ENCODE measurements at places on chromosomes 12 and 14. TPM values are rescaled to one million over a fixed set of nuclear protein-coding genes. Genes with fewer than 3 reads are reported as not detected.
A peak's percentile ranks its signal among the peaks of the same experiment; 100 is the strongest.

DNA sequence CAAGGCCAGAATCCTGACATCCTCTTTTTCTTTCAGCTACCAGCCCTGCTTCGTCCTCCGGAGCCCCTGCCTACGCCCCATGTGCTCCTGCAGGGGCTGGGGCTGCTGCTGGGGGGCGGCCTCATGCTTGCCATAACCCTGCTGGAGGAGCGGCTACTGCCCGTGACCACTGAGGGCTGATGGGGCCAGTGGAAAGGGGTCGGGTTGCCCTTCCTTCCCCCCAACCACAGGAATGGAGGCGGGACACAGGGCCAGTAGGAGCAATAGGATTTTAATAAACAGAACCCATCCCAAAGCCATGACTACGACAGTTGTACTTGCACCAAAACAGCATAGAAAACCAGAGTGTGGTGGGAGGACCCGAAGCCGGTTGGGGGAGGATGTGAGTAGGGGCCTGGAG lies 7.7 kb downstream of the SLC39A5 start:
- no peak for DNase-seq
- H3K4me3 ChIP-seq, result no peak overlapping the region
- no peaks in the 10 kb centered on the region for H3K27me3 ChIP-seq
- H3K36me3 ChIP-seq, result peaks cover 20% of the 10 kb centered on the region

GRCh38 chr12:46549527-46550265 lies 177.1 kb upstream of the SLC38A2 start:
- H3K36me3 ChIP-seq, result no peaks in the 10 kb centered on the region
- no peak for DNase-seq
- H3K27me3 ChIP-seq, result no peaks in the 10 kb centered on the region
- H3K27ac ChIP-seq, result no peak overlapping the region

DNA sequence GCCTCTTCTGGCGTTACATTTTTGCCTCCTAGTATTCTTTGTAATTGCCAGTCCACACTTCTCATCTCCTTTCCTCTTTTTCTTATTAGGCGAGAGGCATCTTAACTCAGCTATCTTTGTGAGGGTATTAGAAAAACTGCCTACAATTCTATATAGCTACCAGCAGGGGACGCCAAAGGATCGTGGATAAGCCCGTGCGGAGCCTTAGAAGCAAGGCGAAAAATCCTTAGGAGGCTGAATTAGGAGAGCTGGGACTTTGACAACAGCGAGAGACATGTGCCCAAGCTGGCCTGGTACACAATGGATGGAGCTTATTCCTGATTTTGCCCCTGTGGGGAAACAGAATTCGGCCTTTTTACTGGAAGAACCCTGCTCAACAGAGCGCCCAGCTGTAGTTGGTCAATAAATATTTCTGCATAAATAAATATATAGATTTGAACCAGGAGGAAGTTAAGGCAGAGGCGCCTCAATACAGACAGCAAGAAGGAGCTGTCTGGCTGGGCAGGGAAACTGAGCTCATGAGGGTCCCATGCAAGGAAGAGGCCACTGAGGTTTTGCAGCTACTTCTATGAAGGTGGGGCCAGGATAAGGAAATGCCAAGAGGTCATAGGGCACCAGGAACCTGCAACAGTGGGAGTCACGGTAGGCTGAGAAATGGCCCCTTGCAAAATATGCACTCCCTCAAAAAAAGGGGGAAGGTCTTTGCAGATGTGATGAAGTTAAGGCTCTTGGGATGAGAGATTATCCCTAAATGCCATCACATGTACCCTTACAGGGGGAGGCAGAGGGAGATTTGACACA lies 14.6 kb upstream of the RBM19 start:
- no peaks in the 10 kb centered on the region for H3K36me3 ChIP-seq
- no peak overlapping the region for H3K27ac ChIP-seq
- no peaks in the 10 kb centered on the region for H3K4me1 ChIP-seq
- no peaks in the 10 kb centered on the region for H3K27me3 ChIP-seq
- no peak for DNase-seq
- H3K4me3 ChIP-seq, result no peak overlapping the region

DNA sequence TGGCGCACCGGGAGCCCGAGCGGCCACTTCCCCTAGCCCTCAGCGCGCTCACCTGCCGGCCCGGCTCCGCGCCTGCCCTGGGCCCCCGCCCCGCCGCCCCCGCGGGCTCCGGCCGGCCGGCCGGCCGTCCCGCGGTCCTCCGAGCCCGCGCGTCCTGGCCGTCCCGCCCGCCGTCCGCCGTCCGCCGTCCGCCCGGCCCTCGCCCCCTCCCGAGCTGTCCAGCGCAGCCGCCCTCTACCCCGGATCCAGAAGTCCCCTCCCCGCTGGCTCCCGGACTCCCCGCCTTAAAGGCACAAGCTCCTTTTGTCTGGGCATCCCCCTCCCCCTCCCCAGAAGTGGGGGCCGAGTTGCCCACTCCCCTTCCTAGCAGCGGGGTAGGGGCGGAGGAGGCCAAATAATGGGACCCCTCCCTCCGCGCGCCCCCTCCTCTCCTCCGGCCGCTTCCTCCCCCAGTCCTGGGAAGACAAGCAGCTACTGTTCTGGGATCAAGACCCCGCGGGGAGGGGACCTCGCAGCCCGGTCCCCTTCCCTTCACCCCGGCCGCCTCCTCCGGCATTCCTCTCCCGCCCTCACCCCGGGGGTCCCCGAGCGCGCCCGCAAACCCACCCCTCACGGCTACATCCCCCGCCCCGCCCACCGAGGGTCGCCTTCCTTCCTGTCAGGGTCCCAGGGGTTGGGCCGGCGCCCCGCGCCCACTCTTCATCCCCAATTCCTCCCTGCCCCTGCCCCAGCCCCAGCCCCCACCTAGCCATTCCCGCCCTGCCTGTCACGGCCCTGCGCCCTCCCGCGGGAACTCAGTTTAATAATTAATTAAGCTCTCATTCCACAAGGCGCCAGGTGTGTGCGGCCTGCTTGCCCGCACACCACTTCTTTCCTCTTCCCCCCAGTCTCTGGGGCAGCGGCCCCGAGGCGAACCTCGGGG lies at the start of gene ADCY6:
Gene ADCY6, minus strand, starts transcription at position 236 of the 922 bp plus-strand sequence. CDS start 5,655 bp downstream, outside the sequence.
- no peak within 1 kb of the TSS for H3K4me3 ChIP-seq
- no peak for DNase-seq
- no peaks in the 10 kb centered on the region for H3K36me3 ChIP-seq

DNA sequence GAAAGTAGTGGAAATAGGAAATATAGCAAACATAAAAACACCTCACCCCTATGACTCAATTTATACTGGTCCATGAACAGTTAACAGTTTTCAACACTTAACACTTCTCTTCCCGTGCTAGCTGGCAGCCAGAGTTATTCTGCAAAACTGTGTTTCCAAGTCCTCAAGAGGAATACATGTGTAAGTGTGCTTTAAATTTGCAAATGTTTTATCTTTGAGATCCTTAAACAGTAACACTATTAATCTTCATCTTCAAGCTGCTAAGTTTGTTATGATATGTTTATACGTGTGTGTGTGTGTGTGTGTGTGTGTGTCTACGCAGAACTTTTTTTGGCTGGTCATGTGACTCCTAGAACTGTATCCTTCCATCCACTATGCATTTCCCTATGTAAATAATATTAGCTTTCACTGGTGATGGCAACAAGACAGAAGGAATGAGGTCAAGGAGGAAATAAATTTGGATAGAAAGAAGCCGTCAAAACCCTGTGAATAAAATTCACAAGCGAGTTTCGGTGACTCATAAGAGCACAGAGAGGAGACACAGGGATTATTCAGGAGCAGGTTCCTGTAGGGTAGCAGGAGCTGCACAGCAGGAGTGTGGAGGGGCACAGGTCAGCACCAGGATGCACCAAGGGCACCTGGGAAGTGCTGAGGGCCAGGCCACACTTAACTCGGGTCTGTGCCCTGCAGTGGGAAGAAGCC lies 105.9 kb upstream of the ETV6 start:
- no peak for DNase-seq
- peaks cover 63% of the 10 kb centered on the region for H3K4me1 ChIP-seq
- H3K36me3 ChIP-seq, result no peaks in the 10 kb centered on the region
- no peaks in the 10 kb centered on the region for H3K27me3 ChIP-seq
- no peak overlapping the region for H3K27ac ChIP-seq
- H3K4me3 ChIP-seq, result no peak overlapping the region

DNA sequence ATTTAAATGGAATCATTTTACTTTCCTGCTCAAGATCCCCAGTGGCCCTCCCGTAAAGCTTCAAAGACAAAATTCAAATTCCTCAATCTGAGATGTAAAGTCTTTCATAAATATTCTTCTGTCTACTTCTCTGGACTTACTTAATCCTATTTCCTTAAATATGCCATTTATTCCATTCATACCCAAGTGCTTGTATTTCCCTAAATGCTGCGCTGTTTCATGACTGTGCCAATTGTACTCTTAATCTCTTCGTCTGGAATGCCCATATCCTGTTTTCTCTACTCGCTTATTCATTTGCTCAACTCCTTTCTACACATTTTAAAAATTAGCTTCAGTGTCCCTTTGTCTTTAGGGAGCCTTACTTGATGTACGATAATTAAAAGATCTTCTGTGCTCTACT lies 280.1 kb downstream of the CPNE8 start:
- H3K27ac ChIP-seq, result no peak overlapping the region
- DNase-seq, result no peak
- no peak overlapping the region for H3K4me3 ChIP-seq
- H3K36me3 ChIP-seq, result no peaks in the 10 kb centered on the region

GRCh38 chr12:38664661-38665269 lies 240.6 kb downstream of the CPNE8 start:
- no peaks in the 10 kb centered on the region for H3K27me3 ChIP-seq
- no peaks in the 10 kb centered on the region for H3K36me3 ChIP-seq
- no peaks in the 10 kb centered on the region for H3K4me1 ChIP-seq
- no peak overlapping the region for H3K4me3 ChIP-seq
- H3K27ac ChIP-seq, result no peak overlapping the region

DNA sequence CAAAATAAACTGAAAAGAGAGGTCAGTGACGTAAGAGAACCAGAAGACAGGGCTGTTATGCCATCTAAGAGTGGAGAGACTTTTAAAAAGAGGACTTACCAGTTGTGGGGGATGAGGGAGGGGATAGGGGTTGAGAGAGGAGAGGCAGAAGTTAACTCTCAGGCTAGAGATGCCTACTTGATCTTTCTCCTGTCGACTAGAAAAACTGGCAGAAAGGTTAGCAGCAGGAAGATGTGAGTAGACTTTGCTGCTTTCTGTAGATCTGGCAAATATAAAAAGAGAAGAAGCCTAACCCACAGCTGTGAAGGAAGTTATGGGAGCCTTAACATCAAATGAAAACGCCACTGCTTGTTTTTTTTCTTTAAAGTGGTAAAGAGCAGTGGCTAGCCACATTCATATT lies 10.7 kb downstream of the CREBL2 start:
- no peaks in the 10 kb centered on the region for H3K36me3 ChIP-seq
- H3K27ac ChIP-seq, result peak overlapping the region; percentile 36
- H3K4me1 ChIP-seq, result peaks cover 87% of the 10 kb centered on the region
- H3K27me3 ChIP-seq, result no peaks in the 10 kb centered on the region
- peak overlapping the region; percentile 9 for H3K4me3 ChIP-seq

- peak; percentile 1 for DNase-seq
- peaks cover 27% of the 10 kb centered on the region for H3K4me1 ChIP-seq
- no peaks in the 10 kb centered on the region for H3K36me3 ChIP-seq
- H3K27me3 ChIP-seq, result no peaks in the 10 kb centered on the region
Observed at GRCh38 chr12:93245543-93245942, 132.2 kb upstream of the NUDT4 start.

DNA sequence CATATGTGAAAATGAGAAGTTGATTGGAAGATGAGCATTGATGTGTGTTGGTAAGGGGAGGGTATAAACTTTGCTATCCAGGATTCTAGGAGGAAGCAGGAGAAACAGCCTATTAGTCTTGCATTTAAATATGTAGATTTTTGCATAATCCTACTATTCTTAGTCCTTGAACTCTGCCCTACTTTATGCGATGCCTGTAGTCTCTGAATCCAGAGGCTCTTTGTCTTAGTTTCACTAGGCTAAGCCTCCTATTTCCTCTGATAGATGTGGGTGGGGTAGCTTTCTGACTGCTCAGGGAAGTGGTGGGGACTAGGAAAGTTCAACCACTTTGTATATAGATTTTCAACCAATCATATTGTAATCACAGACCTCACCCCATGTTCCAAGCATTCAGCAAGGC lies 49.5 kb upstream of the KCNC2 start:
- H3K27me3 ChIP-seq, result no peaks in the 10 kb centered on the region
- no peak for DNase-seq
- H3K4me3 ChIP-seq, result no peak overlapping the region
- no peaks in the 10 kb centered on the region for H3K36me3 ChIP-seq
- peaks cover 14% of the 10 kb centered on the region for H3K4me1 ChIP-seq

DNA sequence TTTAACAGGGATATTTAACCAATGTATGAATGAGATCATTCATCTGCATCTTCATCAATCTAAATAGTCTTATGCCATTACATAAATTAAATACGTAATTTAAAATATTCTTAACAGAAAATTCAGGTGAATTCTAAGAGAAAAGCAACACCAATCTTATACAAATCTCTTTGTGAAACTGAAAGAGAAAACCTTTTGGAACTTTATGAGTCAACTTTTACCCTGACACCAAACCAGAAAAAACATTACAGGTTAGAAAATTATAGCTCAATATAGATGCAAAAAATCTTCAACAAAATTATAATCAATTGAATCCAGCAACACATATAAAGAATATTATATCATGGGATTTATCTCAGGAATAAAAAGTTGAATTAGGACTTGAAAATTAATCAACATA lies 3.4 kb downstream of the GLIPR1L1 start:
- no peaks in the 10 kb centered on the region for H3K36me3 ChIP-seq
- DNase-seq, result no peak
- H3K27me3 ChIP-seq, result peaks cover 6% of the 10 kb centered on the region
- H3K4me1 ChIP-seq, result peaks cover 12% of the 10 kb centered on the region
- H3K27ac ChIP-seq, result no peak overlapping the region
- no peak overlapping the region for H3K4me3 ChIP-seq

DNA sequence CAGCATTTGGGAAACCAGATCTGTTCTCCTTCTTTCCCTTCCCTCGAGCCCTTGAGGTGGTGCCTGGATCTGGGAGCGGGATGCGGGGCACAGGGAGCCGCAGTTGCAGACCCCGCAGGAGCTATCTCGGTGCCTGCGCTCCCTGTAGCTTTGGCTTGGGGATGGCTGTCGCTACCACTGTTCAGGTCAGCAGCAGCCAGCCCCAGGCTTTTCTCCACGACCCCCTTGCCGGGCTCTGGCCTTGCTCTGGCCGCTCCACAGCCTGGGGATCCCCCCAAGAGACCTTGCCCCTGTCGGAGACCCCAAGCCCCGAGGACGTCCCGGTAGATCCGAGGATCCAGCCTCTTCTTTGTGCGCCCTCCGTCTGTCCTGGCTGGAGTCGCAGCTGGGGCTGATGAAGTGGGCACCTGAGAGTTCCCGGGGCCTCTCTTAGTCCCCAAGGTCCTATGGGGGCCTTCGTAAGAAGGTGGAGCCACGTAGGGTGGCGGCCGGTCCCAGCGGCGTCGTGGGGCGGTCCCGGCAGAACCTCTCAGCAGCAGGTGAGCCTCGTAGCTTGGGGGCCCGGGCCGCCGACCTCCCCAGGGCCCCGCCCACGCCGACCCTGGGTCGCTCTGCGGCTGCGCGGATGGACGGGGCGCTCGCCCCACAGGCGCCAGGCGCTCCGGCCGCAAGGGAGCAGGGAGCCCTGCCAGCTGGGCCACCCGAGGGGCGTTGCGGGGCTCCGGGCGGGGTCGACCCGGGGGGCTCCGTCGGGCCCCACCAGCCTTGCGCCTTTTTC lies 1.3 kb downstream of the DDN start:
- peaks cover 10% of the 10 kb centered on the region for H3K36me3 ChIP-seq
- H3K27me3 ChIP-seq, result peaks cover 18% of the 10 kb centered on the region
- H3K4me3 ChIP-seq, result peak overlapping the region; percentile 60
- no peak overlapping the region for H3K27ac ChIP-seq
- peaks cover 42% of the 10 kb centered on the region for H3K4me1 ChIP-seq
- no peak for DNase-seq

Gene ASCL1
- total RNA-seq, result not detected

Gene TMEM260
- 33.6 TPM for total RNA-seq

Gene CLEC4C
- total RNA-seq, result not detected

Gene KLHL33
- 0.14 TPM for total RNA-seq

Gene BCL2L2
- 3.6 TPM for total RNA-seq

Gene SLCO1B1
- not detected for total RNA-seq

Gene CRACR2A
- 34.4 TPM for total RNA-seq

Data from CD4-positive, alpha-beta memory T cell (primary cell).